ENCODE measurements at places on chromosomes 2 and 18. TPM values are rescaled to one million over a fixed set of nuclear protein-coding genes. Genes with fewer than 3 reads are reported as not detected.

The CCL20 gene
- not detected for total RNA-seq

DNA sequence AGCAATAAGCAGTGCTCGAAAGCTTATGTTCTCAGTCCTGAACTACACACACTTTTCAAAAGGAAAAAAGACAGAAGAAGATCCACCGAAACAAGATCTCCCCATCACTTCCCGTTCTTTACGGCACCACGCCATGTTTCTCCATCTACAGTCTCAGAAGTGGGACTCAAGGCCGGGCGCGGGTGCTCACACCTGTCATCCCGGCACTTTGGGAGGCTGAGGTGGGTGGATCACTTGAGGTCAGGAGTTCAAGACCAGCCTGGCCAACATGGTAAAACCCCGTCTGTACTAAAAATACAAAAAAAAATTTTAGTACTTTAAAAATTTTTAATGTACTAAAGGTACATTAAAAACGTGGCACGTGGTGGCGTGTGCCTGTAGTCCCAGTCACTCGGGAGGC lies 31.2 kb downstream of the ZNF516 start:
- H3K4me3 ChIP-seq = no peak overlapping the region
- H3K27me3 ChIP-seq = no peaks in the 10 kb centered on the region
- H3K36me3 ChIP-seq = peaks cover 6% of the 10 kb centered on the region
- no peak overlapping the region for H3K27ac ChIP-seq
- peak; percentile 45 for DNase-seq

- peaks cover 46% of the 10 kb centered on the region for H3K4me1 ChIP-seq
- no peaks in the 10 kb centered on the region for H3K36me3 ChIP-seq
- H3K4me3 ChIP-seq = peak overlapping the region; percentile 93
- DNase-seq = no peak
- H3K27ac ChIP-seq = peak overlapping the region; percentile 98
These were observed 635 bp downstream of the SETBP1 start for GRCh38 chr18:44681076-44681970.

DNA sequence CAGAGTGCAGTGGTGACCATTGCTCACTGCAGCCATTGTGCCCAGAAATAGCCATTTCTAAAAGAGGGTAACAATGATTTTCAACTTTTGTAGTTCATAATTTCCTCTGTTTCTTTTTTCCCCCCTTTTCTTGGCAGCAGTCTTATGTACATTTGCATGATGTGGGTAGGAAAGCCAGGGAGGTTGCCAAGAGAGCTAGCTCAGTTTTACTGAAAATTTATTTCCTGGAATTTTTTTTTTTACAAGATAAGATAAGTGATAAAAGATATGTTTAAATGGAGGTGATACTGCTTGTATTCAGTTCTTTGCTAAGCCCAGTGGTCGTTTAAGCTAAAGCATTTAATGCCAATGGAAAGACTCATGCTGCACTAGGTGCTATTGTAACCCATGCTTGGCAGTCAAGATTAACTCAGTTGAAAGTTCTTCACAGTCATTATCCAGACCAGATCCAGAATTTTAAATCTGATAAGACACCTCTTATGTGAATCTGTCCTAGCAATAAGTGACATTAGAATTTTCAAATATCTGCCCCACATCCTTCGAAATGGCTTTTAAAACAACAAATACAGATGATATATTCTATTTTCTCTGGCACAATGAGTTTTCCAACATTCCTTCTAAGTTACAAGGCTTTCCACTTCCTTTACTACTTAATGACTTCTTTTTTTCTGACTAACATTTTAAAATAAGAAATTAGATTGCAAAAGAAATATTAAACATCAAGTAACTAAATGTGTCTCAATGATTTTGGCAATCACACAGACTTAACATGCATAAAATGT lies 4.4 kb upstream of the ATP8B1 start:
- H3K27me3 ChIP-seq = no peaks in the 10 kb centered on the region
- H3K4me3 ChIP-seq = no peak overlapping the region
- no peak for DNase-seq
